ENCODE measurements at places on chromosomes 1 and 21.

DNA sequence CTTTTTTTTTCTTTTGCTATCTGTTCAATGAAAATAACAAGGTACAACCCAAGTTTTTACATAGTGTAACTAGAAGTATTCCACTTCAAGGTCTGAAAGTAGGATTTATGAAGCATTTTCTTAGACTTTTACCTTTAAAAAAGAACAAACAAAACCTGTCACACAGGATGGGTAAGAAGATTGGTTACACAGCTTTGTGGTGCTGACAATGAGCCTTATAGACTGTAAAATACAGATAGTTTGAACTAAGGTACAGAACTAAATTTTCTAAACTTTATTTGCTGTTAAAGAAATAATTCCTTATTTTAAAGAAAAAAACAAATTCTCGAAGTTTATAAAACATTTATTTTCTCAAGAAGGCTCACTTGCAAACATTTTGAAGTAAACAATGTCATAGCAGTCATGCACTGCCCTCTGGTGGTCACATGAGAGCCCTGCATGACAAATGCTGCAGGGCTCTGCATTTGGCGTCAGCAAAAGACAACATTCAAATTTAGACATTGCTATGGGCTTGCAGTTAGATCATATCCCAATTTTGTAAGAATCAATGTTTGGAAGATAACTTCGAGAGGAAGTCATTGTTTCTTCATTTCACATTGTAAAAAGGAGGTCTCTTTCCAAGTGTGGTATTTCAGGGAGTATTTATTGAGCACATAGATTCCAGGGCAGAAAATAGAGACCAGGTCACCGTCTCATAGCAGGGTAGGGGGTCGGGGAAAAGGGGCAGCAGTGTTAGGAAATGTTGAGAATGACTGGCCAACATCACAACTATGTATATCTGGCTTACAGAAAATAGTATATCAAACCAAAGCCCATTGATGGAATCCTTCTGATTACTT, 115.3 kb upstream of the FMN2 start:
- DNase-seq = peak; percentile 9

DNA sequence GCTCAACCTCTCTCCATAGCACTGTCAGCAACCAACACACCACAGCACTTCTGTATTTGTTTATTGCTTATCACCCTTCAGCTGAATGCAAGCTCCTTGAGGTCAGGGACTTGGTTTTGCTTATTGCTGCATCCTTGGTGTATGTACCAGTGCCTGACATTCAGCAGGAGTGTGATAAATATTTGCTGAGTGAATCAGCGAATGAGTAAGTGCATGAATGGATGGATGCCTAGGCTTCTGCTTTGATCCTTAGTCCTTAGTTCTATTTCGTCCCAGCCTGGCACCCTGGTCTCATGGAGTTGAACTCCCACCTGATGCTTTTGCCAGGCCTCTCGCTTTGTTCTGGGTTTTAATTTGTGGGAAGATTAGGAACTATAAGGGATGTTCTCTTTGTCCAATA, 88.2 kb downstream of the ZSCAN20 start:
- DNase-seq = no peak

- no peak for DNase-seq
These were observed 1.8 kb downstream of the FNDC5 start for GRCh38 chr1:32868806-32869455.

DNA sequence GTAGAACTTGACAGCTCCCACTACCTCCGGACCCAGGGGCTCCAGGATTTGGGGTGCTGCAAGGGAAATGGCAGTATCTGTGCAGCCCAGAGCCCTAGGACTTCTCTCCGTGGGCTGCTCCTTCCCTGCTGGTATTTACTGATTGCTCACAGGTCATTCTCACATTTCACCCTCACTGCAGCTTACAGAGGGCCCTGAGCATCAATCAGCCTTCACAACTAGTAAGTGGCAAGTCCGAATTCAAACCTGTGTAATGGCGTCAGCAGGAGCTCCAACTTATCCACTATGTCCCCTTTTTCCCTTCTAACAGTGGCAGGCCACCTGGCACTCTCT, 32.4 kb downstream of the PIK3C2B start:
- no peak for DNase-seq

- no peak for DNase-seq
These were observed 646 bp downstream of the DNAJB4 start for GRCh38 chr1:78005448-78005722.

- DNase-seq = no peak
These were observed 533.6 kb downstream of the PTPRC start for GRCh38 chr1:199172171-199173124.

GRCh38 chr1:50857702-50858101, 102.4 kb downstream of the FAF1 start:
- DNase-seq = no peak

DNA sequence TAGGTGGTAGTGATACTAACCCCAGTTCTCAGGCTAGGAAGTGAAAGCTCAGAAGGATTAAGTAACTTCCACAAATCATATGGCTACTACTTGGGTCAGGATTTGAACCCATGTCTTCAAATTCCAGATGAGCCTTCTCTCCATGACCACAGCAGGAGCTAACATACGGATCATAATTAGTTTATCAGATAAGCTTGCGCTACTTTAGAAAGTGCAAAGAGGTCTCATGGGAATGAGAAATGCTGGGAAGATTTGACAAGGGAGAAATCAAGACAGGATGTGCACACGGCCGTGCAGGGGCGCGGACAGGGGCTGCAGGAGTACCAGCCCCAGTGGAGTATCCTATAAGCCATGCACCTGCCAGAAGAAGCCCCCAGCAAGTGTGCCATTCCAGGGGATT, 5.2 kb downstream of the PLEKHA6 start:
- DNase-seq = no peak

DNA sequence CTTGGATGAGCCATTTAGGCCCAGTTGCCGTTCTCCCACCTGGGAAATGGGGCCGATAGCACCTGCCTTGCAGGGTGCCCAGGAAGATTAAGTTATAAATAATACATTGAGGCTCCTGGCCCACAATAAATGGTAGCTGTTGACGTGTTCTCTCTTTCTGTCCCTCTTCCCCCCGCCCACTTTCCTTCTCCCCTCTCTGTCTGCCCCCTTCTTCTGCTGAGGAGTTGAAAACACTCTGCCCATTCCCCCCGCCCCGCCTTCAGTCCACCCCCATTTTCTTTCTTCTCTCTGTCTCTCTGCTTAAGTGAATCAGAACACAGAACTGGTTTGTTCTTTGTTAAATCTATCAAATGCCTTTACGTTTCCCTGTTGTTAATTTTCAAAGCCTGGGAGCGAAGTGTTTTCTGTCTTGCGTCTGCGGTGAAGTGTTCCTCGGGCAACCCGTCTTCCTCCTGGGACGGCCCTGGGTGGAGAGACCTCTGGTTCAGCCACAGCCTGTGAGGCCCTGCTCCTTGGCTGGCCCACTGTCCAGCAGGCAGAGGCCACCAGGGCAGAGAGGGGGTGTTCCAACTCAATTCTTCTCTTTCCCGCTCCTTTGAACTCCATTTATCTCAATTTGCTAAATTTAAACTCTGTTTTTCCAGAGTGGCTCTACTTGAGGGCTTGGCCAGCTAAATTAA, 29.3 kb upstream of the SELENON start:
- DNase-seq = no peak

GRCh38 chr1:3359756-3360440, 94.6 kb upstream of the ARHGEF16 start:
- DNase-seq = no peak

DNA sequence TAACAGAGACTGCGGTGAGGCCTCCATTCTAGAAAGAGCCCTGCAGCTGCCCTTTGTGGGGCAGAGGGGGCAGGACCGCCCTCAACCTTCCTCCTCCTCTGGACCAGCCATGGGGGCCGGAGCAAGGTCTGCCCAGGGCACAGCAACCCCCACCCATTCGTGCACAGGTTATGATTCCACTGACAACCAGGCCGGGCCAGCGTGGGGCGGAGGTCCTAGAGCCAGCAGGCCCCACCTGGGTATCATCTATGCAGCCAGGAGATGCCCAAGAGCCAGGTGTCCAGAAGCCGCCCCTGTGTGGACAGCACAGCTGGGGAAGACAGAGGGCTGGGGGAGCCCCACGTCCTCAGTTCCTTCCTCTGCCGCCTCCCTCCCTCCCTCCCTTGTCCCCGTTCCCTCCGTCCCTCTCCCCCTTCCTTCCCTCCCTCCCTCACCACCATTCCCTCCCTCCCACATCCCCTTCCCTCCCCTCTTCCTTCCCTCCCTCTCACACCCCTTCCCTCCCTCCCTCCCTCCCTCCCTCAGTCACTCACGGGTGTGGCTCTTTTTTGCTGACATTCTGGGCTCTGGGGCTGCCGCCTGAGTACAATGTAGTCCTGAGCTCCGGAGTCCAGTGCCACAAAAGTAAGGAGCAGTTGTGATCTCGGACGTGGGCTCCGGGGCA, 12.3 kb downstream of the RNF223 start:
- DNase-seq = no peak

DNA sequence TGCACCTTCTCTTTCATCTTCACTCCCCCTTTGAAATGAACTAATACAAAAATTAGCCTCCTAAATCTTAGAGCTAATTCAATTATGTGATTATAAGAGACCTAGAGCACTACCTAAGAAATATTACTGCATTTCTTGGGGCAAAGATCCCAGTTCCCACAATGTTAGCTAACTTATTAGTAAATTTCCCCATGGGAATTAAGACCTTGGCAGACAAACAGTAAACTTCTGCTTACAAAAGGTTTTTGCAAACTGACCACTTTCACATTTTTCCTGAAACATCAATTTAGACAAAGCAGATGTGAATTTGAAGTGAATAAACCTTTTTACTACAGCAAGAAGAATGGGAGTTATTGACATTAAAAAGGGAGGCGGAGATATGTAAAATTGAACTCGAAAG, 34.6 kb upstream of the LHX8 start:
- DNase-seq = no peak

DNA sequence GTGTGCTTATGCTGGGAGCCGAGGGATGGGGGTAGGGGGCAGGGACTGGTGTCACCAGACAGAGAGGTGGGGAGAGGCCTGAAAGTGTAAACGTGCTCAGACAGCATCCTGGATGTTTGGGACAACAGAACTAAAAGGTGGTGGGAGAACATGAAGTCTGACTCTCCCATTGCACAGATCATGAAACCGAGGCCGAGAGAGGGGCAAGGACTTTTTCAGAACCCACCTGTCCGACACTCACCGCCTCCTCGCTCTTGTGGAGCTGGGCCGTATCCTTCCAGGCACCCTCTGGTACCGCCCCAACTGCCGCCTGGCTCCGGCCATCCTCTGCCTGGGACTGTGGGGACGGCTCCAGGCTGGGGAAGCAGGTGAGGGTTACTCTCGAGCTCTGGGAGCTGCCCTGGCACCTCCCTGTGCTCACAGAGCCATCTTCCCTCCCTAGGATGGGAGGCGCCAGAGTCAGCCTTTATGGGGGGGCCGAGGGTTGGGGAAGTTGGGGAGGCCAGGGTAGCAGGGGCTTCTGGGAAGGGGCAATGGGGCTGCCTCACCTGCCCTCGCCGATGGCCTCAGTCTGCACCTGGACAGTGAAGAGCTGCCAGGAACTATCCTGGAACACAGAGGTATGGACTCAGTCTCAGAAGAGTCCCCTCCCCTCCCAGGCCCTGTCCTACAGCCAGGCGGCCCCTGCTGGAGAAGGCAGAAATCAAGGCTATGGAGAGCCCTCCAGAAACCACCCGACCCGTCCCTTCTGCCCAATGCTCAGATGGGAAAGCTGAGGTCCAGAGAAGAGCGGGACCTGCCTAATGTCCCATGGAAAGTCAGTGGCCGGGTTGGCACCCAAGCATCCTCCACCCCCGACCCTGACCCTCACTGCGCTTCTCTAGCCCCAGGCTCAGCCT, 7.0 kb downstream of the ATP13A2 start:
- DNase-seq = no peak

DNA sequence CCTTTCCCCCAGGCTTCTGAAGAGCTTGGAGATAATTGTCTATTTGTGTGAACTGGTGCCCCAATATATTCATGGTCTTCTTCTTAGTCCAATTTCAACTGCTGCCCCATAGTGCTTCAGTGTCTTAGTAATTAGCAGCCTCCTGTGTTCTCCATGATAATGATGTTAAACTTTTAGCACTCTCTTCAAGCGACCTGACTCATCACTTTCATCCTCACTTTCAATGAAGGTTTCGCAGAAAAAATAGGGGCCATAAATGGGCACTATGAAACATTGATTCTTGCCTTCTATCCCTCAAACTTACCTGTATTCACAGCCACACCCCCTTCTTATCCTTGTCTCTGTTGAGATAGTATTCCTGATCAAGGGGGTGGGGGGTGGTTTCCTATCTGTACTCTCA, 210.6 kb downstream of the DNM3 start:
- no peak for DNase-seq

GRCh38 chr1:117540532-117540931, 65.3 kb upstream of the TENT5C start:
- DNase-seq = no peak

GRCh38 chr1:87091425-87091824, 177.0 kb downstream of the HS2ST1 start:
- no peak for DNase-seq

DNA sequence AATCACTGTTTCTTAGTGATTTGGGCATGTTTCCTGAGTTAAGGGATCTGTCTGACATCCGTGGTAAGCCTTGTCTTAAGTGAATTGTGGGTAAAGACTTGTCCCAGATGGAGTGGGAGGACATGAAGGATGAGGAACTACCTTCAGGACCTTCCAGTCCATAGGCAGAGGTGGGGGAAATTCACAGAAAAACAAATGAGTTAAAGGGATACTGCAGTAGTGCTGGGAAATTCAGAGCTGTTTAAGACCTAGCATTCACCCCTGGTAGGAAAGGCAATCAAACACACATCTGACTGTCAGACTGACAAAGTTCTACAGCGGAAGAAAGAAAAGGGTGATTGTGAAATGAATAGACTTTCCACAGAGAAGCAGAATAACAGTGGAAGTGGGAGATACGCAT, 3.0 kb downstream of the GNAT2 start:
- no peak for DNase-seq

GRCh38 chr1:14113271-14113670, 413.3 kb downstream of the PRDM2 start:
- DNase-seq = no peak

- DNase-seq = no peak
These were observed 92.0 kb upstream of the SIM2 start for GRCh38 chr21:36606983-36607325.

DNA sequence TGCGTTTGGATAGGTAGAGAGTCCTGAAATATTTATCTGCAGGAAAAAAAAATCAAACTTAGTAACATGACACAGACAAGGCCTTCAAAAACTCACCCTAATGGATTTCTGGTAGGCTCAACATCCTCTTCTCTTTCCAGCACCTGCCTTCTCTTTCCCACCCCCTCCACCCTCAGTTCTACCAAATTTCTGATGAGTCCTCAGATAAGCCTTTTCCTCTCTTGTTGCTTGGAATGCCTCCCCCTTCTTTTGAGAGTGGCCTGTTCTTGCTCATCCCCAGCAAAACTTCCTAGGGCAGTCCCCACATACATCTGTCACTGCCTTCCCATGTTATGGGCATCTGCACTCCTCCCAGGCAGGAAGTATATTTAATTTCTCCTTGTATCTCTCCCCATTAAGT, 7.6 kb upstream of the LBR start:
- no peak for DNase-seq

GRCh38 chr1:27099135-27099586, 55.8 kb downstream of the SLC9A1 start:
- DNase-seq = no peak

- DNase-seq = peak; percentile 8
These were observed 410.1 kb downstream of the OMA1 start for GRCh38 chr1:58136387-58136786.

All from central memory CD4-positive, alpha-beta T cell (primary cell).